ENCODE measurements at places on chromosomes 5 and 9.

GRCh38 chr5:83484294-83484693 is 12.8 kb downstream of the VCAN start:
- peaks cover 5% of the 10 kb centered on the region for H3K4me1 ChIP-seq
- H3K36me3 ChIP-seq: no peaks in the 10 kb centered on the region
- no peak for DNase-seq
- H3K4me3 ChIP-seq: no peak overlapping the region
- no peaks in the 10 kb centered on the region for H3K27me3 ChIP-seq

DNA sequence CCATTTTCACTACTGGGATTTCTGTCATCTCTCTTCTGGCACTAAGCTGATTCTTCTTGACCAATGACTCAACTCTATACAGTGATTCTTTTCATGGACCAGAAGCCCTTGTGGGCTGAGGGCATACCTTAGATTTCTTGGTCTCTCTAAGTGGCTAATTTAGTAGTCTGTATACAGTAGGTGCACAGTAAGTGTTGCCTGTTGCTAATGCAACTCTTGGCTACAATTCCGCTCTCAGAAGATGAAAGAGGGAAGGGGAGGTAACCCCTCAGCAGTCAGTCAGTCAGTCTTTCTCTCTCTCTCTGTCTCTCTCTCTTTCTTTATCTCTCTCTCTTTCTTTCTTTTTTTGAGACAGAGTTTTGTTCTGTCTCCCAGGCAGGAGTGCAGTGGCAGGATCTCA is 115.1 kb upstream of the PANK3 start:
- H3K27ac ChIP-seq: no peak overlapping the region
- DNase-seq: no peak
- H3K4me1 ChIP-seq: no peaks in the 10 kb centered on the region
- H3K36me3 ChIP-seq: no peaks in the 10 kb centered on the region
- H3K4me3 ChIP-seq: no peak overlapping the region
- peaks cover 13% of the 10 kb centered on the region for H3K27me3 ChIP-seq

DNA sequence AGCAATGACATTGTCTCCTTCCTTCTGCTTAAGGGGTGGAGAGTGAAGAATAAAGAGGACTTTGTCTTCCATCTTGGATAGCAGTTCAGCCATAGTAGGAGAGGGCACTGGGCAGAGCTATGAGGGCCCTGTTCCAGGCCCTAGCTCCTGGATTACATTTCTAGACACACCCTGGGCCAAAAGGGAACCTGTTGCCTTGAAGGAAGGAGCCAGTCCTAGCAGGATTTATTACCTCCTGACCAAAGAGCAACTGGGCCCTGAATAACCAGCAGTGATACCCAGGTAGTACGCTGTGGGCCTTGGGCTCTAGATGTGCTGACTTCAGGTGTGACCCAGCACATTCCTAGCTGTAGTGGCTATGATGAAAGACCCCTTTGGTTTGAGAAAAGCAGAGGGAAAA is 95.8 kb downstream of the RMI1 start:
- no peak overlapping the region for H3K4me3 ChIP-seq
- H3K4me1 ChIP-seq: no peaks in the 10 kb centered on the region
- H3K27ac ChIP-seq: no peak overlapping the region
- H3K27me3 ChIP-seq: peaks cover 13% of the 10 kb centered on the region

DNA sequence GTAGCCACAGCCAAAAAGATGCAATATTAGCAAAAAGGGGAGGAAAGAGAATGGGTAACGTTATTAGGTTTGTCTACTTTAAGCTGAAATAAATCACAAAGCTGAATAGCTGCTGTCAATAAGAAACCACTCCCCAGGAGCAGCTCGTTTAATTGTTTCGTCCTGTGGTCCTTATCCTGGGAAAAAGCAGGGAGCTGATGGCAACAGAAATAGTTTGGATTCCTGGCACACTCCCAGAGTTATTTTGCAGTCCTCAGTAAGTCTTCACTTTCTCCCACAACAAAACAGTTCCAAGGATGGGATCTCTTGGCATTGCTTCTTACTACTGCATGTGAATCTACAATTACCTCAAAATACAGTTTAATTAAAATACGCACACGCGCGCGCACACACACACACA is 28.8 kb downstream of the FRMD3 start:
- no peak overlapping the region for H3K4me3 ChIP-seq
- H3K27ac ChIP-seq: no peak overlapping the region
- H3K27me3 ChIP-seq: no peaks in the 10 kb centered on the region

DNA sequence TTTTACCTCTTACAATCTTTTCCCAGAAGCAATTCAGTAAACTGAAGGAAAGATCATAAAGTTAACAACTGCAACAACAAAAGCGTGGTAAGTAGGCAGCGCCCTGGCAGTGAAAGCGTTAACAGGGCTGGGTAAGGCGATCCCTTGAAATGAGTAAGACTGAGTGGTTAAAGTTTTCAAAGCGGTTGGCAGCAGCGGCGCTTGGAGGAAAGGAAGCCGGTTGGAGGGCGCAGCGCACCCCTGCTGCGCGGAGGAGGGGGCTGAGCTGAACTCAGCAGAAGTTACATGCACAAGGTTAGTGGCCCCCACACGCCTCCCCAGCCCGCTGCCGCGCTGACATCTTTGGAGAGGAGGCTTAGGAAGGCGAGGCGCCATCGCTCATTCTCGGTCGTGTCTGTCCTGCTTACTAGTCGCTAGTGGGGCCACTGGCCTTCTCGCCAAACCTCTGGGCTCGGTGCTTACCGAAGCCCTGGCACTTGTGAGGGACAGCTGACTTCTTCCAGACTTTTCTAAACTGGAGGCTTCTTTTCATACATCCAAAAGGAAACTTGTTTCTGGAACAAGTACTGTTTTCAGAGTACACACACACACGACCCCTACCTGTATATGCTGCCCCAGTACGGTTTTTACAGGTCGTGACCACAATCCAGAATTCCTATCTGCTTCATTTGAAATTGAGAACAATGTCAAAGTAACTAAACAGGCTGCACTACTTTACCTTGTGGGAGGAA is at the start of gene SH3RF2:
SH3RF2 (plus strand) TSS at position 178 of the 731 bp plus-strand sequence. CDS start 1,351 bp downstream, outside the sequence.
- H3K36me3 ChIP-seq: no peaks in the 10 kb centered on the region
- peaks cover 40% of the 10 kb centered on the region for H3K4me1 ChIP-seq
- peak within 1 kb of the TSS; percentile 86 for H3K4me3 ChIP-seq
- H3K27me3 ChIP-seq: no peaks in the 10 kb centered on the region

- H3K4me1 ChIP-seq: peaks cover 16% of the 10 kb centered on the region
- H3K27me3 ChIP-seq: peaks cover 10% of the 10 kb centered on the region
- no peak for DNase-seq
- no peaks in the 10 kb centered on the region for H3K36me3 ChIP-seq
Measured at GRCh38 chr5:88694023-88694679, 188.8 kb downstream of the MEF2C start.

DNA sequence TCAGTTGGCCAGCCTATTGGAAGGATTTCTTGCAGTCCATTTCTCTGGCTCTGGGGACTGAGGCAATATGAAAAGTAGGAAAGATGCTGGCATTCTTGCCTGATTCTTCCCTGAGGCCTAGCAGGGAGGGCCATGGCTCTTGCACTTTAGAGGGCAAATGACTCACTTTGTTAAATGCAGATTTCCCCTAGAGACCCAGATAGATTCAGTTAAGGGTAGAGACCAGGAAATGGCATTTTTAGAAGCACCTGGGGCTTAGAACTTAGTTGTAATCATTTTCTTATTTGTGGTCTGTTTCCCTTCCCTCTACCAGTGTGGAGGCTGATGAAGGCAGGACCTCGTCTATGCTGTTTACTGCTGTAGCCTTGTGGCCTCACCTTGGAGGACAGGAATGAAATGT is 112.8 kb upstream of the NR3C1 start:
- H3K4me1 ChIP-seq: no peaks in the 10 kb centered on the region
- H3K4me3 ChIP-seq: no peak overlapping the region
- no peaks in the 10 kb centered on the region for H3K36me3 ChIP-seq

- H3K4me3 ChIP-seq: no peak overlapping the region
- H3K27me3 ChIP-seq: no peaks in the 10 kb centered on the region
- no peak overlapping the region for H3K27ac ChIP-seq
- DNase-seq: no peak
Measured at GRCh38 chr9:71822456-71822855, 54.1 kb upstream of the CEMIP2 start.

- H3K27ac ChIP-seq: no peak overlapping the region
- no peaks in the 10 kb centered on the region for H3K4me1 ChIP-seq
- no peak overlapping the region for H3K4me3 ChIP-seq
- no peak for DNase-seq
- no peaks in the 10 kb centered on the region for H3K27me3 ChIP-seq
- H3K36me3 ChIP-seq: no peaks in the 10 kb centered on the region
Measured at GRCh38 chr9:106350777-106351176, 512.2 kb upstream of the ZNF462 start.

DNA sequence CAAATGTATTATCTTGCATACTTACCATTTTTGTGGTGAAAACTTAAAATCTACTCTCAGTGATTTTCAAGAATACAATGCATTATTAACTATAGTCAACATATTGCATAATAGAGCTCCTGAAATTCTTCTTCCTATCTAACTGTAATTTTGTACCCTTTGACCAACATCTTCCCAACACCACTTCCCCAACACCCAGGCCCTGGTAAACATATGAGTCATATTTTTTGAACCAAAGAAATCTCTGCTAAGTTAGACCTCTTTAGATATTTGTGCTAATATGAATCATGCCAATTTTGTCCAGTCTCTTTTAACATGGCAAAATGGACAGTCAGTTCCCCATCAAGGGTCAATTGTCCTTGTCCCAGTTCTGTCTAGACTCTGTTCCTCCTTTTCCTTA is 18.5 kb upstream of the RGS7BP start:
- H3K27ac ChIP-seq: no peak overlapping the region
- no peak overlapping the region for H3K4me3 ChIP-seq
- peaks cover 16% of the 10 kb centered on the region for H3K4me1 ChIP-seq

DNA sequence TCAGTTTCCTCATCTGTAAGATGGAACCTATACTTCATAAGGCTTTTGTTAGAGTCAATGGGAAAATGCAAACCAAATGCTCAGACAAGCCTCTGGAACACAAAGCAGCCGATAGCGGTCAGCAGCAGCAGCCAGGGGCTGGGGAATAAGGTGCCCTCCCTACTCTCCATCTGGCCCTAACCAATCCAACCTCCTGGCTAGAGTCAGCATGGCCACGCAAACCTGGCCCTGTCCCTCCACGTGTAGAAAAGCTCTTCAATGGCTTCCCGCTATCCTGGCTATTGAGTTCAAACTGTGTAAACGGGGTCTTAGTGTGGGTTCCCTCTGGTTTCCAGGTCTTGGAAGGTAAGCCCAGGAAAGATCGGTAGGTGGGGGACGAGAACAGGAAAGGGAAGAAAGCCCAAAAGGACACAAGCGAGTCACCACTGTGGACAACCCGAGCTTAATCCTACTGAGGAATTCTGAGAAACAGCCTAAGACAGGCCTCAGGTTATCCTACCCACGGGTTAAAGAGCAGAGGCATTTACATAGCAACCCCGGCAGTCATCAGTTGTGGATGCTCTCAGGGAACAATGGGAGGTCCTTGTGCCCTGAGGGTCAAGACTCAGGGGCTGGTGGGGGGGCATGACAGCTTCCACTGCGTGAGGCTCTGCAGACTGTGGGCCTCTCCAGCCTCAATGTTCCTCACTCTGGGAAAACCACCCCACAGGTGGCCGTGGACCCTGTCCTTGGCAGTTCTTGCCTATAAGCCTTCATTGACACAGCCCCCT is 30.9 kb downstream of the FABP6 start:
- peak overlapping the region; percentile 56 for H3K27ac ChIP-seq
- no peak for DNase-seq
- no peak overlapping the region for H3K4me3 ChIP-seq
- H3K4me1 ChIP-seq: no peaks in the 10 kb centered on the region
- no peaks in the 10 kb centered on the region for H3K36me3 ChIP-seq

- DNase-seq: no peak
- H3K4me3 ChIP-seq: no peak overlapping the region
- H3K27ac ChIP-seq: no peak overlapping the region
- no peaks in the 10 kb centered on the region for H3K4me1 ChIP-seq
- peaks cover 12% of the 10 kb centered on the region for H3K36me3 ChIP-seq
Measured at GRCh38 chr9:129002992-129003391, 25.1 kb downstream of the SH3GLB2 start.

- H3K27me3 ChIP-seq: peaks cover 17% of the 10 kb centered on the region
- no peak overlapping the region for H3K27ac ChIP-seq
- no peak for DNase-seq
- no peaks in the 10 kb centered on the region for H3K4me1 ChIP-seq
- H3K4me3 ChIP-seq: no peak overlapping the region
- no peaks in the 10 kb centered on the region for H3K36me3 ChIP-seq
Measured at GRCh38 chr9:1388216-1388615, 338.1 kb downstream of the DMRT2 start.

- no peak overlapping the region for H3K27ac ChIP-seq
- no peaks in the 10 kb centered on the region for H3K27me3 ChIP-seq
- no peak overlapping the region for H3K4me3 ChIP-seq
- no peaks in the 10 kb centered on the region for H3K4me1 ChIP-seq
Measured at GRCh38 chr9:120289098-120289497, 290.9 kb downstream of the CDK5RAP2 start.

DNA sequence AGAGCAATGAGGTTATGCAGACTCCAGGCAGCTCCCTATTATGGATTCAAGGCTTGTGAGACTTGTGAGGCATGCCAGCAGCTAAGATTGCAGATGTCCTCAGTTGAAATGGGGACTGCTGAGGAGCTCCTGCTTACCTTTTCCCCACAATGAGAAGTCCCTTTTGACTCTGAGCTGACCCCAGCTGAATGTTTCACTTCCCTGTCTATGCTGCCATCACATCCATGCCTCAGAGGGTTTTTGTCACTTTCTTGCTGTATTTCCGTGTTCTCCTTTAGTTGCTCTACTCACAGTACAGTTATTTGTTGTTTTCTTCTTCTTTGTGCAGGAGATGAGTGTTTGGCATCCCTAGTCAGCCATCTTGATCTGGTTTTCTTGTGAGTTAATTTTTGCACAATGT is 18.8 kb upstream of the OR2S2 start:
- H3K27ac ChIP-seq: no peak overlapping the region
- DNase-seq: no peak

All from PC-3 (cell line).